A549 treated with ZK216348 at 1 μM for 4 hours (cell line): ENCODE measurements at places on chromosomes 1 and 21. TPM values are rescaled to one million over a fixed set of nuclear protein-coding genes. Genes with fewer than 3 reads are reported as not detected.

Gene SIM2
- 6.9 to 9.2 TPM (median 8.1 TPM) in 5 replicates for total RNA-seq

Gene SYT11
- total RNA-seq = 0.93 to 1.3 TPM (median 1.2 TPM) in 5 replicates

Gene LCE2B
- total RNA-seq = not detected in 5 replicates

Gene APOBEC4
- not detected in 5 replicates for total RNA-seq

Gene HYI
- 11.5 to 18.6 TPM (median 16.5 TPM) in 5 replicates for total RNA-seq

Gene TDRD5
- total RNA-seq = 0.04 to 0.14 TPM (median 0.07 TPM) in 4 of 5 replicates, not detected in the other

Gene KRTAP19-1
- not detected in 5 replicates for total RNA-seq

Gene NPPB
- 0.42 TPM in 1 of 5 replicates, not detected in the others for total RNA-seq
